ENCODE measurements at places on chromosomes 5 and 9.

DNA sequence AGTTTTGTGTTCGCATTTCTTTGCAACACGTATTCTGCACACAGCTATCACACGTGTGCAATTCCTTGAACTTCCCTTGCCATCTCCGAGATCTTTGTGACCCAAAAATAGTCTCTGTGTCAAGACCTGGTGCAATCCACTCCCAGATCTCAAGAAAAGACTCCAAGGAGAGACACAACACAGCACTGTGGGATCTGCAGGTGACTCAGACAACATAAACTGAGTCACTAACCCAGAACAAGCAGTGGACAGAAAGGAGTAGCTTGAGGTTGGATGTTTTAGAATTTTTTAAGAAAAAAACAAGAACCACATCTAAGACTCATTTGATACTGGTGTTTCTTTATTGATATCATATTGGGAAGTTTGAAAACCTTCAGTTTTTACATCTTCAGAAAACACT is 396.9 kb downstream of the AGTPBP1 start:
- DNase-seq = no peak

DNA sequence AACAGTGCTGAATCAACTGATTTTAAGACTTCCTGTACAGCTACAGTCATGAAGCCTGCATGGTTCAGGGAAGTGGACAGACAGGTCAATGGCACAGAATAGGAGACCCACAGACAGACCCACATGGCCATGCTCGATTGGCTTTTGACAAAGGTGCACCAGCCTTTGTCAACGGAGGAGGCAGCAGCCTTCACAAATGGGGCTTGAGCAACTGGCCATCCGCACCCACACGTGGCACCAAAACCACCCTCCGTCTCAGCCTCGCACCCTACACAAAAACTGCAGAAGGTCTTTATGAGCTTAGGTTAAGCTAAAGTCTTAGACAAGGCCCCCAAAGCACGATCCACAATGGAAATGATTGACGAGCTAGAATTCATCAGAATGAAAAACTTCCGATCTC is 59.5 kb upstream of the UBAC1 start:
- no peak for DNase-seq

DNA sequence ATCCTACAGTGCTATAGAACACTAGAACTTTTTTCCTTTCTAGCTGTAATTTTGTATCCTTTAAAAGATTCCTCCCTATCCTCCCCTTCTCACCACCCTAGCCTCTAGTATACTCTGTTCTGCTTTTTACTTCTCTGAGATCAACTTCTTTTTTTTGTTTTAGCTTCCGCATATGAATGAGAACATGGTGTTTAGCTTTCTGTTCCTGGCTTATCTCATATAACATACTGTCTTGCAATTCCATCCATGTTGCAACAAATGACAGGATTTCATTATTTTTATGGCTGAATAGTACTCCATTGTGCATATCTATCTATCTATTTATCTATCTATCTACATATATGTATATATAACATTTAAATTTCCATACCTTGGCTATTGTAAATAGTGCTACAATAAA is 126.0 kb upstream of the MAN2A1 start:
- DNase-seq = no peak

DNA sequence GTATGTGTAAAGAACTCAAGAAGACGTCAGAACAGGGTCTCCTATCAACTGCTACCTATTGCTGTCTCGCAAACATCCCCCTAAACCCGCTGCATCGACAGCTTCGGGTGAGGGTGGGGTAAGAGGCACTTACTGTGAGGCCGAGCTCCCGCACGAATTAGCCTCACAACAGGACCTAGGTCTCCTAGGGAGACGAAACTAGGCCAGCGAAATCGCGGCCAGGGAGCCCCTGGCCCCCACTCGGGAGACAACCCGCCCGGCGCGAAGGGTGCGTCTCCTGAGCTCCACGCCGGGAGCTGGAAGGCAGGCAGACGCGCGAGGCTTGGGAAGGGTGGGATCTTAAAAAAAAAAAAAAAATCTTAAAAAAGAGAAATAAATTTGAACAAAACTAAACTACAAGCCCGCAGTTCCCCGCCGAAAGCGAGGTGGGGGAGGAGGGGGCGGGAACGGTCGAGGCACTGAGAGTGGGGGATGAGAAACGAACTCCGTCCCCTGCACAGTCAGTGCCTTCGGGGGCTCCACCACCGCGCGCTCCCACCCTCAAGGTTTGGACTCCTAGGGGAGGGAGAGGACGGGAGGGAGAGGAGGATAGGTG is 33.0 kb upstream of the NFIB start:
- DNase-seq = no peak

DNA sequence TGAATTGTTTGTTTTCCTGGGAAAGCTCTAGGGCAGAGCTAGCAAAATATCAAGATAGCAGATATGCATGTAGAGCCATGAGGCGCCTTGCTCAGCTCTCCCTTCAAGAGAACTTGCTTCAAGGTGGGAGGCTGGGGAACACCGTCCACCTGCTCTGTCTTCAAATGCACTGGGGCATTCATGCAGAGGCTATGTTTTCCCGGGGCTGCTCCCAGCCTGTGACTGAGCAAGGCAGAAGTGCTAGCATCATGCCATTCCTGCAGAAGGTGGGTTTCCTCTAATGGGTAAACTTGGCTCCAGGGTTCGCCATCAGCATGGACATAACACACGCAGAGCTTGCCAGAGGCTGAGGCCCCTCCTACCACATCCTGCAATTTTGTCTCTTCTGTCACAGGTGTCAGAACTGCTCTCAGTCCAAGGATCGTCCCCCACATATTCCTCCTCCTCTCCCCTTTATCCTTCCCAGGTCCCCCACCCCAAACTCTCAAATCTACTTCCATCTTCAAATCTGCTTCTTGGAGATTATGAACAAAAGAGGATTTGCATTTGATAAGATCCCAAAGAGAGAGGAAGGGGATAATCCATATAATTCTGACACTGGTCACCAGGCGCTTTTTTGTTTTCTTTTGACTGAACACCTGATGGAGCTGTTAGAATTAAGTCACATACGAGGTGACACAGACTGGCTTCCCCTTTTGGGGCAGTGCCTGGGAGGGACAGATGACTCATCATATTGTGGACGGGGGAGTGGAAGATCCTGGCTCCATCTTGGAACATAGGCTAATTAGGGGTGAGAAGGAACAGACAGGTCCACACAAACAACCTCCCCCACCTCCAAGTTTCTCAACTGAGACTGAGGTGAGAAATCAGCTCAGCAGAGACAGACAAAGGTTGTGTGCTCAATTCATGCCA is 85.0 kb upstream of the TAF11L2 start:
- DNase-seq = no peak
